ENCODE measurements at places on chromosomes 1 and 21. TPM values are rescaled to one million over a fixed set of nuclear protein-coding genes. Genes with fewer than 3 reads are reported as not detected.
A peak's percentile ranks its signal among the peaks of the same experiment; 100 is the strongest.

GRCh38 chr21:17612023-17612564, 607 bp downstream of the BTG3 start:
- peaks cover 5% of the 10 kb centered on the region for H3K4me1 ChIP-seq
- no peaks in the 10 kb centered on the region for H3K27me3 ChIP-seq
- no peaks in the 10 kb centered on the region for H3K36me3 ChIP-seq

DNA sequence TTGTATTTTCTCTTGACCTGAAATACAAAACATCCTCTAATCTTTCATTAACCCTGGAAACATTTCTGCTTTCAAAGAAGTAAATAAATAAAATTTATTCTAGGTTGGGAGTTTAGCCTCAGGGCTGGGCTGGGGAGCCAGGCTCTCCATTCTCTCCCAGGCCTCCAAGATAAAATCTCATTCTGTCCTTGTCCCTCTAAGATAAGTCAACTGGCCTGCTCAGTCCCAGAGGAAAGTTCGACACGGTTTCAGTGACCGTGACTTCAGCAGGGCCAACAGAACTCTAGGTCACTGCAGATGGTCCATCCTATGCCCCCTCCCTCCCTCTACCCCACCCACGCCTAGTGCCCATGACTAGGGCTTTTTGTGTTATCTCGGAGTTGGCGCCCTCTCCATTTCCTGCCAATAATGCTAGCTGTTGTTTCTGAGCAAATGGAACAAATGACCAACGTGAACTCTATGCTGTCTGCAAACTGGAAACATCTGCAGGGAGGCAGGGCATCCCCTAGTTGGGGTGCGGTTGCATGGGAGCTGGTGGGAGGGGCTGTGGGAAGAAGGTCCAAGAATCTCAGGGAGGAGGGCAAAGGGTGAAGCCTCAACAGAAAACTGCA, 10.1 kb upstream of the ADORA3 start:
- no peaks in the 10 kb centered on the region for H3K36me3 ChIP-seq
- no peak overlapping the region for H3K27ac ChIP-seq
- H3K27me3 ChIP-seq, result no peaks in the 10 kb centered on the region
- DNase-seq, result no peak

- H3K27me3 ChIP-seq, result no peaks in the 10 kb centered on the region
- H3K4me1 ChIP-seq, result no peaks in the 10 kb centered on the region
- no peak overlapping the region for H3K4me3 ChIP-seq
Measured at GRCh38 chr1:30321996-30322858, 401.2 kb downstream of the MATN1 start.

DNA sequence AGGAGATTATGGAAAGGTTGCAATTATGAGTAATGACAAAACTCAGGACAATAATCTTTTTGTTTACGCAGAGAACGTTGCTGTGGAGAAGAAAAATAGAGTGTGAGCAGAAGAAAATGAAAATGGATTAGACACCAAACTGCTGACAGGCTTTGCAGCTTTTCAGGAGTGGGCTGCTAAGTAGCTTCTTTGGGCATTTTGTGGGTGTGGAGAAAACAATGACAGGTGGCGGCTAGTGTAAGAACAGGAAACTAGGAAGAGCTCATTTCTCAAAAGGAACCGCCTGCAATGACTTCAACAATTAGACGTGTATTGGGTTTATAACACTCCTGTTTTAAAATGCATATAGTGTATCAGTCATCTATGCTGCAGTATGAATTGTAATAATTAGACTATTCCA, 18.3 kb upstream of the PALMD start:
- no peaks in the 10 kb centered on the region for H3K27me3 ChIP-seq
- H3K4me3 ChIP-seq, result no peak overlapping the region
- no peak overlapping the region for H3K27ac ChIP-seq
- DNase-seq, result no peak
- no peaks in the 10 kb centered on the region for H3K36me3 ChIP-seq

DNA sequence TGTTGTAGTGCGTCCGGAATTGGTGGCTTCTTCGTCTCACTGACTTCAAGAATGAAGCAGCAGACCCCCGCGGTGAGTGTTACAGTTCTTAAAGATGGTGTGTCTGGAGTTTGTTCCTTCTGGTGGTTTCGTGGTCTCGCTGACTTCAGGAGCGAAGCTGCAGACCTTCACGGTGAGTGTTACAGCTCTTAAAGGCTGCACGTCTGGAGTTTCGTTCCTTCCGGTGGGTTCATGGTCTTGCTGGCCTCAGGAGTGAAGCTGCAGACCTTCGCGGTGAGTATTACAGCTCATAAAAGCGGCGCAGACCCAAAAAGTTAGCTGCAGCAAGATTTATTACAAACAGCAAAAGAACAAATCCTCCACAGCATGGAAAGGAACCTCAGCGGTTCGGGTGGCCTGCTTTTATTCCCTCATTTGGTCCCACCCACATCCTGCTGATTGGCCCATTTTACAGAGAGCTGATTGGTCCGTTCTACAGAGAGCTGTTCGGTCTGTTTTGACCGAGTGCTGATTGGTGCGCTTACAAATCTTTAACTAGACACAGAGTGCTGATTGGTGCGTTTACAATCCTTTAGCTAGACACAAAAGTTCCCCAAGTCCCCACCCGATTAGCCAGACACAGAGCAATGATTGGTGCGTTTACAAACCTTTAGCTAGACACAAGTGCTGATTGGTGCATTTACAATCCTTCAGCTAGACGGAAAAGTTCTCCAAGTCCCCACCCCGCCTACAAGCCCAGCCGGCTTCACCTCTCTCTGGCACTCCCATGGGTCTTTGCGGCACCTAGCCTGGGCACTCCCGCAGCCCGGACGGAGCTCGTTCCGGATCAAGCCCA, 49.6 kb upstream of the KRTAP19-8 start:
- DNase-seq, result no peak
- H3K4me1 ChIP-seq, result no peaks in the 10 kb centered on the region
- H3K4me3 ChIP-seq, result no peak overlapping the region
- H3K27ac ChIP-seq, result no peak overlapping the region
- H3K27me3 ChIP-seq, result no peaks in the 10 kb centered on the region

DNA sequence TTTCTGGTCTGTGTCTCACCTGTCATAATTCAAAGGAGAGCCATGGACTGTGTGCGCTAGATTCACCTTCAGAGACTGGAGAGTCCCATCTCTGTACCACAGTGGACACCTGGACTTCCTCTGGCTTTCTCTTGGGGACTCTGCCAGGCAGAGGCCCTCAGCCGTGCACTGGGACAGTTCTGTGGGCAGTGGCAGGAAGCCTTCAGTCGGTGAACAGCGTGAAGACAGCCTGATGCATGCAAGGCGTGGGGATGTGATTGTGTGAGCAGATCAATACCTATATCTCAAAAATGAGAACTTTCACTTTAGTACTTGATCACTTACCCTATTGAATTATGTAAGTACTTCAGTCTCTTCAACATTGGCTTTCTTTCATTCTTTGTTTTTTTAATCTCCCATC, 245.3 kb downstream of the DISC1 start:
- peaks cover 10% of the 10 kb centered on the region for H3K4me1 ChIP-seq
- H3K36me3 ChIP-seq, result no peaks in the 10 kb centered on the region
- H3K27ac ChIP-seq, result no peak overlapping the region
- H3K27me3 ChIP-seq, result no peaks in the 10 kb centered on the region

- H3K27ac ChIP-seq, result peak overlapping the region; percentile 85
- H3K27me3 ChIP-seq, result no peaks in the 10 kb centered on the region
- H3K4me1 ChIP-seq, result peaks cover 32% of the 10 kb centered on the region
Measured at GRCh38 chr1:1782399-1783221, 4.3 kb upstream of the NADK start.

DNA sequence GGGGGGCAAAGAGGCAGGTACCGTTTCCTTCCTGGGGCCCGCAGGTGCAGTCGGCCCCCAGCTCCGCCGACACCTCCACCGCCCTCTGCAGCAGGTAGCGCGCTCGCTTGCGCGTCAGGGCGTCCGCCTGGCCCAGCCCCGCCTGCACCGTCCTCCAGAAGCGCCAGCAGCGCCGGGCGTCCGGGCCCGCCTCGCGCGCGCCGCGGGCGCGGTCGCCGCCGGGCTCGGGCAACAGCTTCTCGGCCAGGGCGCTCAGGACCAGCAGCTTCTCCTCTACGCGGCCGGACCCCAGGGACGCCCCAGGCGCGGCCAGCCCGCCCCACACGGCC, 863 bp downstream of the TARBP1 start:
- peaks cover 4% of the 10 kb centered on the region for H3K4me1 ChIP-seq
- DNase-seq, result no peak
- H3K27ac ChIP-seq, result peak overlapping the region; percentile 47

GRCh38 chr1:2533365-2533764, 3.3 kb upstream of the HES5 start:
- H3K4me1 ChIP-seq, result peaks cover 22% of the 10 kb centered on the region
- H3K27ac ChIP-seq, result no peak overlapping the region
- no peak overlapping the region for H3K4me3 ChIP-seq
- no peaks in the 10 kb centered on the region for H3K36me3 ChIP-seq

DNA sequence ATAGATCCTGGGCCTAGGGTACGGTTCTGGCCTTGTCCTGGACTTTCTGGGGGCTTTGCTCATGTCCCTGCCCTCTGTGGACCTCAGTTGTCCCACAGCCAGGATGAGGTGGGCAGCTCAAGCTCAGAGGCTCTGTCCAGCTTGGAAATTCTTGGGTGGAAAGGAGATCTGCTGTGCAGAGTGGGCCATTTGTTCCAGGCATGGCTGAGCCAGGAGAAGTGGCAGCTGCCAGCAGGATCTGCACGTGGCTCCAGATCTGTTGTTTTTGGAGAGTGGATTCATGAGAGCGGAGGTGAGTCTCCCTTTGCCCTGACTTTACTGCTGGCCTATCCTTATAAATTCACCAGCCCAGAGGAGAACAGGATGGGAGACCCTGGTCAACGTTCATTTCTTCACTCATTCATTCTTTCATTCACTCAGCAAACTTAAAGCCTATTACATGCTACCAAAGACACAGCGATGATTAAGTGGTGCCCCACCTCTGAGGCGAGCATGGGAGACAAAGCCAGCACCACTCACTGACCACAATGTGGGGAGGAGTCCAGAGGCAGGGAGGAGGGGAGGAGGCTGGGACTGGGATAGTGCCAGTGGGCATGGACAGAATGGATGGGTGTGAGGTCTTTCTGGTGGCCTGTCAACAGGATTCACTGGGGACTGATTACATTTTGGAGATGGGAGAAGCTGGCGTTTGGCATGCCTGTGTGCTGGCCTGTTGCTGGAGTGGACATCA, 205.1 kb downstream of the TRABD2B start:
- H3K27ac ChIP-seq, result no peak overlapping the region
- H3K4me1 ChIP-seq, result peaks cover 22% of the 10 kb centered on the region
- H3K36me3 ChIP-seq, result no peaks in the 10 kb centered on the region
- no peak for DNase-seq
- H3K27me3 ChIP-seq, result no peaks in the 10 kb centered on the region

DNA sequence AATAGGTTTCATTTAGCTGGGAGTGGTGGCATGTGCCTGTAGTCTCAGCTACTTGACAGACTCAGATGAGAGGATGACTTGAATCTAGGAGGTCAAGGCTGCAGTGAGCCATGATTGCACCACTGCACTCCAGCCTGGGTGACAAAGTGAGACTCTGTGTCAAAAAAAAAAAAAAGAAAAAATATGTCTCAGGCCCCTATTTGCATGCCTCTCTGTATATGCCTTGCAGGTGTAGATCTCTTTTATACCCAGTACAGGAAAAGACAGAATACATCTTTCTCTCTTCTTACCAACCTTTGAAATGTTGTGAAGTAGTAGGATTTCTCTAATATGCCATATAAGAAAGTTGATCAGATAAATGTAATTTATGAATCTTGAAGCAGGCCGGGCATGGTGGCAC, 6.4 kb downstream of the CNR2 start:
- H3K4me1 ChIP-seq, result peaks cover 2% of the 10 kb centered on the region
- no peaks in the 10 kb centered on the region for H3K27me3 ChIP-seq
- no peak overlapping the region for H3K4me3 ChIP-seq
- no peak overlapping the region for H3K27ac ChIP-seq
- no peak for DNase-seq

DNA sequence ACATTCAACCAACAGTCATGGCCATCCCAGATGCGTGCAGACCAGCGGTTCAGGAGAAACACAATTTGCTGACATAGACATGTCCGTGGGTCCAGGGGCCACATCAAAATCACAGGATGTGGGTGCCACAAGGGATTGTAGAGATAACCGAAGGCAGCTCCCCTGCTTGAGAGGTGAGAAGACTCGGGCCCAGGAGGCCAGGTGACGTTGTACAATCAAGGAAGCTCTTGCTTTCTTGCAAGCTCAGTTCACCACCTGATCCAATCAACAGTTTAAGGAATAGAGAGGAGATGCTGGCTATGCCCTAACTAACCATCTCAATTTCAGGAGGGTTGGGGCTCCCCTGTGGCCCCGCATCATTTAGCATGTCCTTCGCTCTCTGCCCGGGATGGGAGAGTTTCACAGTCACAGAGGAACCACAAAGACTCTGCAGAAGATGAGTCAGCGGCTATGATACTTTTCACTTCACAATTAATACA, 19.5 kb downstream of the UBASH3A start:
- H3K4me1 ChIP-seq, result no peaks in the 10 kb centered on the region
- DNase-seq, result no peak
- no peaks in the 10 kb centered on the region for H3K27me3 ChIP-seq
- H3K4me3 ChIP-seq, result no peak overlapping the region
- no peak overlapping the region for H3K27ac ChIP-seq
- no peaks in the 10 kb centered on the region for H3K36me3 ChIP-seq

DNA sequence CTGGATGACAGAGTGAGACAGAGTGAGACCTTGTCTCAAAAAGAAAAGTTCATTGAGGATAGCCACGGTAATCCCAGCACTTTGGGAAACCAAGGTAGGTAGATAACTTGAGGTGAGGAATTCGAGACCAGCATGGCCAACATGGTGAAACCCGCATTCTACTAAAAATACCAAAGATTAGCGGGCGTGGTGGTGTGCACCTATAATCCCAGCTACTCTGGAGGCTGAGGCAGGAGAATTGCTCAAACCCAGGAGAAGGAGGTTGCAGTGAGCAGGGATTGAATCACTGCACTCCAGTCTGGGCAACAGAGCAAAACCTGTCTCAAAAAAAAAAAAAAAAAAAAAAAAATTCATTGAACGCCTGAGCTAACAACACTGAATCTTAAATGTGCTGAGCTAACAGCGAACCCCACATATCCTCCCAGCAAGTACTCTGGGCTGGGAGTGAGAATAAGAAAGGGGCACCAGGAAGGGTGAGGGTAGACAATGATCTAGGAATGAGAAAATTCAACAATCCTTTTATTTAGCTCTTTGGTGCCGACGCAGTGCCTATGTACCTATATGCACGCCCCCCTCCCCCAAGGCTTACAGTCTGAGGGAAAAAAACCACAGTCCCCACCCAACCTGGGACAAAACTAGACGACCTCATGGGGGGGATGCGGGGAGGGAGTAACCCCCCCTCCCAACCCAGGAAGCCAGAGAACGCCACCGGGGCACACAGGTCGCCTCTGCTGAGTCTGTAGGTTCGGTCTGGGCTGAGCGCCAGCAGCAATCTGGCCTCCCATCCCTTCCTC, 1.4 kb upstream of the CACNA1S start:
- H3K27ac ChIP-seq, result peak overlapping the region; percentile 20
- peak overlapping the region; percentile 86 for H3K4me3 ChIP-seq
- no peak for DNase-seq
- H3K27me3 ChIP-seq, result no peaks in the 10 kb centered on the region
- no peaks in the 10 kb centered on the region for H3K36me3 ChIP-seq
- H3K4me1 ChIP-seq, result no peaks in the 10 kb centered on the region

GRCh38 chr21:36704958-36705678, 6.2 kb downstream of the SIM2 start:
- H3K4me1 ChIP-seq, result peaks cover 36% of the 10 kb centered on the region
- DNase-seq, result no peak
- H3K27ac ChIP-seq, result no peak overlapping the region
- peaks cover 32% of the 10 kb centered on the region for H3K27me3 ChIP-seq
- no peaks in the 10 kb centered on the region for H3K36me3 ChIP-seq
- peak overlapping the region; percentile 53 for H3K4me3 ChIP-seq

The ARTN gene
- total RNA-seq, result 3.8 TPM

The ANGPTL3 gene
- not detected for total RNA-seq

The ERG gene
- 177 TPM for total RNA-seq

The CA6 gene
- not detected for total RNA-seq

The KCNJ15 gene
- total RNA-seq, result 0.41 TPM

The GLUL gene
- total RNA-seq, result 998 TPM

All from thoracic aorta (tissue), 2 donors.